Posterior cingulate gyrus (tissue), 11 donors: ENCODE measurements at places on chromosomes 2 and 18.

DNA sequence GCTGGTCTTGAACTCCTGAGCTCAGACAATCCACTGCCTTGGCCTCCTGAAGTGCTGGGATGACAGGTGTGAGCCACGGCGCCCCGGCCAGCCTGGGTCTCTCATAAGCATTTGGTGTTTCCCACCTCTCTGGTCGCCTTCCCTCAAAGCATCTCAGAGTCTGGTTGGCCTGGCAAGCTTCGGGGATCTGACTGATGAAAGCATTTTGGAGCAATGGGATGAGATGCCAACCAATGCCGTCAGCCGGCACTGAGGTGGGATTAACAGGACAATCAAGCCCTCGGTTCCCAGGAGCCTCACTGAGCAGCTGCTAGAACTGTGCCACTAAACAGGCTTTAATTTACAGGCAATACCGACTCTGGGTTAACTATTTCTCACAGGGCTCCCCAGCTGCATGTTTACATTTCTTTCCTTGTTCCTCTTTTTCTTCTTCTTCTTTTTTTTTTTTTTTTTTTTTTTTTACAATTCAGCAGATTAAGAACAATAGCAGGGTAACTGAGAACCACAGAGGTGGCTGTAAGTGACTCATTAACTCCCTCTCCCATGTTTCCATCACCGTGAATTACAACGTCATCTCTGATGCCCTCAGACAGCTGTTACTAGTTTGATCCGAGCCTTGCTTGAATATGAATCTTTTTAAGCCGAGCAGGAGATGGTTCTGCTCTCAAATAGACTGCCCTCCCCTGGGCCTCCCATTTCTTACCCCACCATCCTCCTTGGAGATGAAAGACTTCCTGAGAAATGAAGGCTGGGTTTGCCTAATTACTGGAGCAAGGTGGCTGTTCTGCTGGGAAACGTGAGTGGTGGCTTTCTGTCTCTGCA, 37.9 kb downstream of the ODC1 start:
- DNase-seq: no peak

DNA sequence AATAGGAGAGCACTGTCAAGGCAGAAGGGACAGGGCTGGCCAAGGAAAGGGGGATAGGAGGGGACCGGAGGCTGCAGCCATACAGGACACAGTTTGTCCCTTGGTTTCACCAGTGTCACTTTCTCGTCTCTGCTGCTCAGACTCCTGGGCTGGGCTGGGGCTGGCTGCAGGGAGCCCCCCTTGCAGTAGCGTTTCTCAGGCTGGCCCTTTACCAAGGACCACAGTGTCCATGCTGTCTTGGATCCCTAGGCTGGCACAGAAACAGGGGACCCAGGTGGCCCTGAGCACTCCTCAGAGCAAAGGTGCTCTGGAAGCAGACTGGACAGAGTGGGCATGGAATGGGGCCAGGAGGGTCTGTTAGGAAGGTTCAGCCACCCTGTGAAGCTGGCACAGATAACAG, 34.8 kb downstream of the ATOH8 start:
- DNase-seq: no peak

DNA sequence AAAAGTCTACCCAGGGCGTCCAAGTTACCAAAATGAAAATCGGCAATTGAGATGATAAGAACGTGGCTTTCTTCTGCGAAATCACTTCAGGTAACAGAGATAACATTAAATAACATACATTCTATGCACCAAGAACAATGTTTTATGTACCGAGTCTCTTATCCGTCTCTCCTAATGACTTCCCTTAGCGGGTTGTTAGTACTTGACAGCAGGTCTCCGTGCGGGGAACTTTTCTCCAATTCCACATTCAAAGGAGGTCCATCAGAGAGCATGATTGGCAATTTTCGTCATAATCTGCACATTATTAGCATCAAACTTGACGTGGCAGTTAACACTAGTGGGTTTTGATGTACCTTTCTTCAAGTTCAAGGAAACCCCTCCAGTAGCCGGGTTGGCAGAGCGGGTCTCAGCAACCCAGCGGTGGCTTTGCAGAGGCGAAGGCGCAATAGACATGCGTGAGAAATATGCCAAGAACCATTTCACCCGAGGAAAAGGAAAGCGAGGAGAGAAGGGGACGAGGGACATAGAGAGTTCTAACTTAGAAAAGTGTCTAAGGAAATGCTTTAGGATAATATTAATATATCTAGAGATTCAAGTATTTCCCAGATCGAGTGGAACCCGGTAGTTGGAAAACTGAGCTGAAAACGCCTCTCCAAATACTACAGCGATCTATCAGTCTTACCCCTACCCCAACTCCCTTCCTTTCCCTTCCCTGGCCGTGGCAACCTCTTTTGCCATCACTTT, 5.0 kb downstream of the EVX2 start:
- DNase-seq: no peak

DNA sequence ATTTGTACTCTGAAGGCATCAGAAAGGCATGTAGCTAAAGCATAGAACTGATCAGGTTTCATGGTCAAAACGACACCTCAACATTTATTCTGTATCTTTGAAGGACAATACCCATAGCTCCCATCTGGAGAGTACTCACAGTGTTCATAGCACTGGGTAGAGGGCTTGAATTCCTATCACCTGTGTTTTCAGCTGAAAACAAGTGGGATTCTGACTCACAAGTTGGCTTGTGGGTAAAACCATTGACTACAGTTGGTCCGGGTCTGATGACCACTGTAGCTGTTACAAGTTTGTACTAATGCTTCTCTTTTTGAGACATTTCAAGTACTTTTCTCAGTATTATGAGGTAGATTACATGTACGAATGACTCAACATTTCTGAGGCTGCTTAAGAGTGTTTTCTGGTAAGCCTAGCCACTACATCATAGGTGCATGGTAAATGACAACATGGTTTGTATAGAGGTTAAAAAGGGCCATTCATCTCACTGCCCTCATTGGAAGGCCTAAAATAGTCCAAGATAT, 68.6 kb upstream of the PELI1 start:
- no peak for DNase-seq

DNA sequence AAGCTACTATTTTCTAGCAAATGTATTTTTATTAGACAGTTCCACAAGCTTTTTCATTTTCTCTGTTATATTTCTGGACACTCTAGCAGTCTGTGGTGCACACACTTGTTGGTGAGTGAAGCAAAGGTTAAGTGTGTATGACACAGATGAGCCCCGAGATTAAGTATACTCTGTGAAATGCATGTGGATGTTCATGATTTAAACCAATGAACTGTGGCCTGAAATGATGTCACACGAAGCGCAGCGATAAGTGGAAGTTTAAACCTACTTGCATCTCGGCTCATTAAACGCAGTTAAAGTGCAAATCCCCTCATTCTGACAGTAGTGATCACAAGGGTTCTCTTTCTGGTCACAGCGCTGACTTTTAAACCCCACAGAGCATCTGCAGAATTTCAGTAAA, 1488.8 kb upstream of the NXPH2 start:
- no peak for DNase-seq

DNA sequence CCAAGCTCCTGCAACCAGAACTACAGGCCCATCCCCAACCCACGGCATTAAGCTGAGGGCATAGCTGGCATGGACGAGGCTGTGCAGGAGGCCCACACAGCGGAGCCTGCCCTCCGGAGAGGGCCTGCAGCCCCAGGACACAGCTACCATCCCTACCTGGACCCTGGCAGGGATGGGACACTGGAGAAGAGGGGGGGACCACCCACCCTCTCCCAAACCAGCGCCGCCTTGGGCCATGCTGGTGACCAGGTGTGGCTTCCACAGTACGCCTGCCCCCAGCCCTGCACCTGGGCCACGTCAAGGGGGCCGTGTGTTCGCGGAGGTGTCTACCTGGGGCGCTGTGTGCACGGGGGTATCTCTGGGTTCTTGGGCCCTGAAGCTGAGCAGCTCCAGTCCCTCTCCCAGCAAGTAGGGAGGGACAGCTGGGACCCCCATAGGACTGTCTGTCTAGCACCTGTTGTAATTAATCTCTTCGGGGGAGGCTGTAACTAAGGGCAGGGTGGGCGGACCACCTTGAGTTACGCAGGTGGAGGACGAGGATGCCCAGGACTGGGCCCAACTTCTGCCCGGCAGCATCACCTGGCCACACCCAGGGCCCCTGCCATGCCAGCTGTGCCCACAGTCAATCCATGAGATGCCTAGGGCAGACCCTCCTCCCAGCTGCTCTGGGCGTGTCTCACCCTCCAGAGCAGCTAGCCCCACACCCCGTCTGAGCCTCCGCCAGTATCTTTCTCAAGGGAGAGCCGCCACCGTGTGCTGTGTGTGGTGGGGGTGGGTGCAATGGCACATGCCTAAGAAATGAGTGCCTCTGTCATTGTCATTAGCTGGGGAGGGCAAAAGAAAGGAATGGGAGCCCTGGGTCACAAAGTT, 18.3 kb downstream of the HS6ST1 start:
- DNase-seq: no peak

DNA sequence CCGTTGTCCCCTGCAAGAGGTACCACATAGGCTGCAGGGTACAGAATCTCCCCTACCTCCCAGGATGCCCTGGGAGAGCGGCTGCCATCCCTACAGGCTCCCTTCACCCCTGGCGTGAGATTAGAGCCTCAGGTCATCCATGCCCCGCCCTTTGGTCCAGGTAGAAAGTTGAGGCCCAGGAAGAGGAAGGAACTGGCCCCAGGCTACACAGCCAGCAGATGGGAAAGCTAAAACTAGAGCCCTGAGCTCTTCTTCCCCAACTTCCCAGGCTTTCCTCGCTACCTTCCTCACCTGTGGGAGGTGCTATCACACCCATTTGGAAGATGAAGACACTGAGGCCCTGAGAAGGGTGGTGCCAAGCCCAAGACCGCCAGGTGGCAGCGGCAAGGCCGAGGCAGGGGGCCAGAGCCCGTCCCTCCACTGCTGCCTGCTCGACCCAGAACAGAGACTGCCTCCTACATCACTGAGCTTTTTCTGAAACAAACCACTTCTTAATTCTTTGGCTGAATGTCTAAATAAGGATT, 25.8 kb downstream of the CIB4 start:
- DNase-seq: no peak

GRCh38 chr2:219630770-219631405, 3.5 kb downstream of the SLC4A3 start:
- no peak for DNase-seq

DNA sequence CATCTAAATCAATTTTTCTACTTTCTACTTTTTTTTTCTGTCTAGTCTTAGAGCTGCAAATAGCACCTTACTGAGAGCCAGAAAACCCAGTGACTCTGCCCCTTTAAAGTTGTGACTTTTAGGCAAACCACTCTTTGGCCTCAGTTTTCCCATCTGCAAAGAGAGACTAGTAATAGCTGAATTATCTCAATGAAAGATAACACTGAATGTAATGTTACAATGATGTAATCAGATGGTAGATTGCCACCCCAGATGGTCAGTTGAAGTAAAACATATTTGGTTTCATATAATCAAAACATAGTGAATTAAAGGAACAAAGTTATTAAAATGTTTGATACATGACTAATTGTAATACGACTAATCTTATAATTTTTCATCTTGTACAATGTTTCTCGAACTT, 5.0 kb upstream of the APCDD1 start:
- DNase-seq: no peak

GRCh38 chr2:132384491-132385151, 32.0 kb upstream of the GPR39 start:
- no peak for DNase-seq

DNA sequence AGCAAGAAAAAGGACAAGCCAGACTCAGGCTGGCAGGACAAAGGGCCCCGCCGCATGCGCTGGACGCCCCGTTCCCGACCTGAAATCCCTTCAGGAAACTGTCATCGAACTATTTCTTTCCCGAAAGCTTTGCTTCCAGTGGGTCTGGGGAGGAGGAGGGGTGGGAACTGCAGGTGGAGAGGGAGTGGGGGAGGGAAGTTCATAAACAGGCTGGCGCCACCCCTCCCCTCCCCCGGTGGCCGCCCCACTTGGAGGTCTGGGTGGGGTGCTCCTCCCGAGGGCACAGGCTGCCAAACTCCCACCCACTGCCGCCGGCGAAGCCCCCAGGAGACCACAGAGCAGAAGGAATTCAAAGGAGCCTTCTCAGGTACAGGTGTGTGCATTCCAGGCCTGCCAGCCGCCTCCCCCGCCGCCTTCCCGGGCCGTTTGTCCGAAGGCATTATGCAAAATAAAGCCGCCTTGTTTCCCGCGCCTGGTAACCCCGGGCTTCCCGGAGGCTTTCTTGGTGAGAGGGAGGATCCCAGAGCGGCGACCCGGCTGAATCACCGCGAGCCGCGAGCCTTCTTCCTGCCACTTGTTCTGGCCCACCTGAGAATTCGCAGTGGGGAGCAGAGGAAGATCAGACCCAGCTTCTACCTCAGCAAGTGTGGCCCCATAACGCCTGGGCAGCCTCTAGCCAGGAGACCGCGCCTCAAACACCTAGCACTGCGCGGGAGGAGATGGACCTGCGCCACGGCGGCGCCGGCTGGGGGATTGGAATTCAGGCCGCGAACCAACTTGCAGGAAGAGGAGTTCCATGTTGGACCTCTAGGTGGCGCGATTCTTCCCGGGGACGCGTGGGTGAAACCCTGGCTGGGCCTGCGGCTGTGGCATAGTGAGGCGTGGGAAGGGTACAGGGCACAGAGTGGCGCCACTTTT, 101.9 kb downstream of the FOXI3 start:
- peak; percentile 15 for DNase-seq

GRCh38 chr2:197857476-197858107, 53.2 kb downstream of the PLCL1 start:
- no peak for DNase-seq

DNA sequence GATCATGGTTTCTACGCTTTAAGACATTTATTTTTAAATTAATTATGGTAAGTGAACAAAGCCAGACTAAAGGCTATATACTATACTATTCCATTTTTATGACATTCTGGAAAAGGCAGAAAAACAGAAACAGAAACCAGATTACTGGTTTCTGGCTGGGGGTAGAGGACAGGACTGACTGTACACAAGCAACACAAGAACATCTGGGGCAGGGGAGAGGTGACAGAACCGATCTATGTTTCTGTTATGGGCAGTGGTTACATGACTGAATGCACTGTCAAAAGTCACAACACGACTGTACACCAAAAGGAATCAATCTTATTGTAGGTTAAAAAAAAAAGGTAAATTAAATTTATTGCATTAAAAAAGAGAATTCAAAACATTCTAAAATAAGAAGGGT, 64.7 kb downstream of the PTPN2 start:
- DNase-seq: no peak

- no peak for DNase-seq
These were observed 159.4 kb downstream of the THADA start for GRCh38 chr2:43436431-43436830.

GRCh38 chr2:128026448-128027277, 1.2 kb downstream of the SAP130 start:
- DNase-seq: no peak

- DNase-seq: no peak
These were observed 92.0 kb downstream of the HDAC4 start for GRCh38 chr2:239308661-239309397.

- no peak for DNase-seq
These were observed 115.1 kb upstream of the PPP1CB start for GRCh38 chr2:28636491-28636890.

- no peak for DNase-seq
These were observed 59.6 kb upstream of the AGPS start for GRCh38 chr2:177332992-177333388.

GRCh38 chr2:158692372-158693103, 102.6 kb upstream of the DAPL1 start:
- DNase-seq: no peak
